ENCODE measurements at places on chromosomes 6 and 20.
A peak's percentile ranks its signal among the peaks of the same experiment; 100 is the strongest.

DNA sequence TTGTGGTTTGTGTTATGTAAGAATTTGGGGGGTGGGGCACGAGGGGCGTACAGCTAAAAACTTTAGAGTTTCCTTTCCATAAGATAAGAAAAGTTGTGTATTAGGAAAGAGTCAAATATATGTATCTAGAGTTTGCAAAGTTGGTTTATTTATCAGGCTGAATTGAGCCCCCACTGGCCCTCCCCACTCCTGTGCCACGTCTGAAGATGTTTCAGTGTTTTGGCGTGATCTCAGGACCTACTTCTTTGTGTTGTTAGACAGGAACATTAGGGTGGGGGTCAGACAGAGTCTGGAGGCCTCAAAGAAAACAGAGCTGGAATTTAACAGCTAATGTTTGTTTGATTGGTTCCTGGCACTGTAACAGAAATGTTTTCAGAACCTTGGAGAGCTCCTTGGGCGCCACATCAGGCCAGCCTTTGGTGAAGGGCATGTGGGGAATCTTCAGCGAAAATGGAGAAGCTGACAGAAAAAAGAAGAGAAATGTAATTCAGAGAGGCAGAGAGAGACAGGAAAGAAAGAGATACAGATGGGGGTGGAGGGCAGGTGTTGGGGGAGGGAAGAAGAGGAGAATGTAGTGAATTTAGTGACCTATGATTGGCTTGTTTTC, 674 bp downstream of the NRSN1 start:
- DNase-seq = peak; percentile 20

DNA sequence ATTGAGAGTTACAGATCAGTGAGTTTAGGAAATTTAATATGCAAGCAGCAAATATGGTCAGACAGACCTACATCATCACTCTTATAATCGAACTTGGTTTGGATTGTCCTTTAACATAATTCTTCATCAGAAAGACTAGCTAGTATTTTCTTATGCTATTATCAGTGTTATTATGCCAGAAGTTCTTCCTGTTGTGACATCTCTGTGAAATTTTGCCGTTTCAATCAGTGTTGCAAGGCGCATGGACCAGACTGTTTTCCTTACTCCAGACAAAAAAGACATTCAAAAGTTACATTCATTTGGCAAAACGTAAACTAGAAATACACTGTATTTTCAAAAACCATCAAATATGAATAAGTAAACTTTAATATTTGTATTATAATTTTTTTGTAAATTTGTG, 5.7 kb upstream of the TENT5A start:
- DNase-seq = no peak

DNA sequence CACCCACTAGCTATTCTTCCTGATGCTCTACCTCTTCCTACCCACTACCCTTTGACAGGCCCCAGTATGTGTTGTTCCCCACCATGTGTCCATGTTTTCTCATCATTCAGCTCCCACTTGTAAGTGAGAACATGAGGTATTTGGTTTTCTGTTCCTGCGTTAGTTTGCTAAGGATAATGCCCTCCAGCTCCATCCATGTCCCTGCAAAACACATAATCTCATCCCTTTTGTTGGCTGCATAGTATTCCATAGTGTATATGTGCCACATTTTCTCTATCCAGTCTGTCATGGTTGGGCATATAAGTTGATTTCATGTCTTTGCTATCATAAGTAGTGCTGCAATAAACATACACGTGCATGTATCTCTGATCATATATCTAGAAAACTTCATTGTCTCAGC, 218.3 kb upstream of the STXBP5 start:
- no peak for DNase-seq

DNA sequence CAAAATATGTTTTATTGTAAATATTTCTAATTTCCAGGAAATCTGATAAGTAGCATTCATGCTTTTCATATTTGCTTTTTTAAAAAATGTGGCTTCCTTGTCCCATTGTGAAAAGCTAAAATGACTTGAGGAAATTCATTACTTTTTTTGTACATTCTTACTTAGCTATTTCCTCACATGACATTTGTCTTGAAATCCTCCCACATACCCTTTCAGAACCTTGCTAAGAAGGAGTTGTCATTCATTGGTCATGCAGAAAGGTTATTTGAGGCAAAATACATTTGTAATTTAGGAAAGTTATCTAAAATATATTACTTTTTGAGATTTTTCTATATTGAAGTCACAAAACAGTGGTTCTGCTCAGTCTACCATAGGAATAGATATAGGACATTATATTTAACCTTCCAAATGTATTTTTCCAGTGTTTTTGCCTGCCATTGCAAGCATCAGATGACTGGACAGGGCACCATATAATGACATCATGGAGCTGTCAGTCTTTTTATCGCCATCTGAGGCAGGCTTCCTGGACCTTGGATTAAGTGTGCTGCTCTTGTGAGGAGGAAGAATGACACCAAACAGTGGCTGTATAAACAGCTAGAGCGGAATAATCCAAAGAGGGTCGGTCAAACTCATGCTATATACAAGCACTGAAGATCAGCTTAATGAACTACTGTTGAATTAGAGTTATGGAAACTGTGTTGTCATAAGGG, 109.4 kb upstream of the HCRTR2 start:
- no peak for DNase-seq
